Activated CD8-positive, alpha-beta T cell treated with anti-CD3 and anti-CD28 coated beads, Interleukin-2, amount 10 ng/mL, durations not matched to agents 7 days and 5 days (primary cell): ENCODE measurements at places on chromosomes 1 and 21. TPM values are rescaled to one million over a fixed set of nuclear protein-coding genes. Genes with fewer than 3 reads are reported as not detected.

GRCh38 chr1:72634946-72635345 lies 352.6 kb upstream of the NEGR1 start:
- DNase-seq: no peak

DNA sequence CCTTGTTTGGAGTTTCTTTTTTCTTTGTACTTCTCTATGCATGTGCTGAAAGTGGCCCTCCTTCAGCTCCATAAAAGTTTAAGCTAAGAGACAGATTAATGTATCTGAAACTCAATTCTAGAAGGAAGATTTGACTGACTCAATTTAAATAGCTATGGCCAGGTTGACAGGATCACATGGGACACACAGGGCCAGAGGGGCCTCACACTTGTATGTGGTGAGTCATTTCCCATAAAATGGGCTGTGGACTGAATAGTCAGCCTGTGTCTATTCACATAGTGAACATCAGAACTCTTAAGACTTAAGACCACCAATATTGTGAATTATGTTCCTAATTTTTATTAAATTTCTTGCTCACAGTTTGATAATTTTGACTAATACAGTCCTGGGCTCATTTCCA lies 45.7 kb upstream of the DEPDC1 start:
- no peak for DNase-seq

Gene OVAAL
- not detected for total RNA-seq

GRCh38 chr1:111833334-111833733 lies 77.6 kb downstream of the DDX20 start:
- no peak for DNase-seq

DNA sequence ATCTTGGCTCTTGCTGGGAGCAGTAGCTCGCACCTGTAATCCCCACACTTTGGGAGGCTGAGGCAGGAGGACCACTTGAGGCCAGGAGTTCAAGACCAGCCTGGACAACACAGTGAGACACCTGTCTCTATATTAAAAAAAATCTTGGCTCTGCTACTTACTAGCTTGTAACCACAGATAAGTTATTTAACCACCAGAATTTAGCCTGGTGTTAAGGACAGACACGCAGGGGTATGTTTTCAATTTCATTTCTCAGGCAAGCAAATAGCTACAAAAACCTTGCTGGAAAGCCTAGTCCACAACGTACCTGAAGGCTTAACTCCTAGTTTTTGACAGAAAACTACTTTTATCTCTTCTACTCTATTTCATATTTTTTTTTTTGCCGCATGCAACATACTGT lies 24.8 kb upstream of the GFI1 start:
- no peak for DNase-seq

Gene MKNK1
- total RNA-seq: 72.3 TPM

DNA sequence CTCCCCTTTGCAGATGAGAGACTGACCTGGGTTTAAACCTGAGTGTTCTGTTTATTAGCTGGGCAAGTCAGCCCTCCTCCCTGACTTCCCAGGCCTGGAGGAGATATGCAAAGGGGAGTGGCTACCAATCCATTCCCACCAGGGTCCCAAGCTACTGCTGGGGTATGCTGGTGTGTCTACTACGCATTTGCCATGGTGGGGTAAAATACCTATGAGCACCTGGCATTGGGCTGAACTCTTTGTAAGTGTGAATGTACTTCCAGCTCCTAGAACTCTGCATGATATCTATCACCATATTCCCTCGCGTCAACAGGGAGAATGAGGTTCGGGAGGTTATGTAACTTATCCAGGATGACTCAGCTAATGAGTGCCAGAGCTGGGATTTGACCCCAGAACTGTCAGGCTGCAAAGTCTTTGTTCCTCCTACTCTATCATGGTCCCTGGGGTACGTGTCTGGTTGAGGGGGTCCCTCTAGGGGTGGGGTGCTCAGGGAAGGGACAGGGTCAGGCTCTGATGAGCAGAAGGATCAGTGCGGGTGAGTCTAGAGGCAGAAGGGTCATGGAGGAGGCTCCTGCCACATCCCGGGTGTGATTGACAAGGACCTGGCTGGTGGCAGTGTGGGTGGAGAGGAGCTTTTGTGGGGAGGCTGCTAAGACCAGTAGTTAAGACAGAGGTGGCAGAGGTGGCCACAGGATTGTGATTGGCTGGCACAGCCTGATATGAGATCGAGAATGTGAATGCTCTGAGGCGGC lies 16.7 kb downstream of the AMPD2 start:
- DNase-seq: no peak

DNA sequence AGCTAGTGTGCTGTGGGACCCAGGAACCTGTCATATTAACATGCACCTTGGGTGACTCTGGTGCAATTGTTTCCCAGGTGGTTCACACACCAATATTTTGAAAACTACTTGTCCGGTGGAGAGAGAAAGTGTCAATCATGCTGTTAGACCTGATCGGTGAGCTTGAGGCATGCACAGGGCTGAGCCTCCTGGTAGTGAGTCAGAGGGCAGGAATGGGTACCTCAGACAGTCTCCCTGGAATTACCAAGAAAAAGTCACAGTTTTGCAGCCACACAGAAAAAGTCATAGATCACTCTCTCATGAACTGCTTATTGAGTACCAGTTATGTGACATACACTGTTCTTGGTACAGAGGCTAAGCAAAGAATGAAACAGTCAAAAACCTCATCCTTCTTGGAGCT lies 140.1 kb upstream of the NFIA start:
- no peak for DNase-seq

DNA sequence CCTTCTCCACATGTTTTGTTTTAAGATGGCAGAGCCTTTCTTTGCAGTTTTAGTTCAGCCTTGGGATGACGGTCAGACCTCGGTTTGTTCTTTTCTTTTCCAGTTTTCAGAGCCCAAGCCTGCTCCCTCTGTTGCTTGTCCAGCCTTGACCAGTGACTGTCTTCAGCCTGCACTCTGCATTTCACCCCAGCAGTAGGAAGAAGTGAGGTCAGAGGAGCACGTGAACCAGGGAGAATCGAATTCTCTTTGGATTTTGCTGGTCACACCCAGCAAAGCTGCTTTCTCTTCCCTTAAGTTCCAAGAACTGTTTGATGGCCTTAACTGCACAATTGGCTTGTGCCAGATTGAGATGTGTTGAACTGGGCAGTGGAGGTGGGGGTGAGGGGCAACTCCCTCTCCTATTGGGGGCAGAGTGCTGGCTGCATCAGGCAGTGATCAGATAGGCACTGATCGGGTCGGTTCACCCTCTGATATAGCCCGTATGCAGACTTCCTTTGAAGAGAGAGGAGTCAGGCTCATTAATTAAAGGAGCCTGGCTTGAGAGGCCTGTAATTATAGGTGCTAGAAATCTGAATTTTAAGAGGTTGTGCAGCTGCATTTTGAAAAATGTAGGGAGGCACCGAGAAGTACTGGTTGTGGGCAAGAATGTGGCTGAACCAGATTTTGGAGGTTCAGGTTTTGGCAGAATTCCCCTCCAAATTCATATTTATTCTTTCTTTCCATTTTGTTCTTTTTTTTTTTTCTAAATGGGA lies 42.4 kb downstream of the PEX14 start:
- no peak for DNase-seq

DNA sequence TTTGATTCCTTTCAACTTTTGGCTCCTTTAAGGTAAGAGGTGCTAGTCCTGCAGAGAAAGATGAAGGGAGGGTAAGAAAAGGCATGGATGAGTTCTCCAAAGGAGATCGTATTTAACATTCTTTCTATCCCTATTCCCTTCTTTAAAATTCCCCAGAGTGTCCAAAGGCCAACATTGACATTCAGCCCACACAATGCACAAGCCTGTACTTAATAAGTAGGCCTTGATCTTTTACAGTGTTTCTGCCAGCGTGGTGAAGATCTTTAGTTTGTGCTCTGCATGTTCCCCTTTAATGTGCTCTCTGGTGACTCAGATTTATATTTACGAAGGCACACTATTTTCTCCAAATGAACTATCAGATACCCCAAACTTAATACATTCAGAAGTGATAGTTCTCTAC lies 582.5 kb upstream of the RGS18 start:
- no peak for DNase-seq

Gene HUNK
- total RNA-seq: 0.21 TPM

GRCh38 chr1:108828074-108828961 lies 28.6 kb downstream of the AKNAD1 start:
- peak; percentile 82 for DNase-seq

GRCh38 chr1:64675718-64676345 lies 69.0 kb upstream of the RAVER2 start:
- no peak for DNase-seq

Gene LRRC39
- total RNA-seq: 0.45 TPM

DNA sequence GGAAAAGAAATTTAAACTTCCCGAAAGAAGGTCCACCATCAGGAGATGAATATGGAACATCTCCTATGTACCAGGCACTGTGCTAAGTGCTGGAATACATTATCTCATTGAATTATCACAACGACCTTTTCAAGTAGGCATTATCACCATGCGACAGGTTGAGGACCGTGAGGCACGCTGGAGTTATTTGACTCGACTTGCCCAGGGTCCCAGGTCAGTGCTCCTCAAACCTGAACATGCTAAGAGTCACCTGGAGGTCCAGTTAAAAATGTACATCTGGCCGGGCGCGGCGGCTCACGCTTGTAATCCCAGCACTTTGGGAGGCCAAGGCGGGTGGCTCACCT lies 15.9 kb upstream of the AGTRAP start:
- no peak for DNase-seq

DNA sequence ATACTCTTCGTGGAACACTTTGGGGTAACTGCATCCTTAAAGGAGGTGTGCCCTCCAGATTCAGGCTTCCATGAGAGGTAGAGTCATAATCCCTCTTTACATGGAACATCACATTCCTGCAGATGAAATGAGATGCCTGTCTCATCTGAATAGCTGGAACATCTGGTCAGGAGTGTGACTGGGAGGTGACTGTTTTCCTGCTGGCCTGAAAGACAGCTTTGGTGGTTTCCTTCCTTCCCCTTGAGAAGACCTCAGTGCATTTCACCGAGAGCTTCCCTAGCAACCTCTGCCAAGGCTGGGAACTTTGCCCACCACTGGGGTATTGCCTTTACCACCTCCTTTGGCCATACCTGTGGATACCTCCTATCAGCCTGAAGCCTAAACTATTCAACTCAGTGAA lies 46.7 kb upstream of the GUCA2A start:
- DNase-seq: no peak

Gene KLHDC9
- 0.91 TPM for total RNA-seq

DNA sequence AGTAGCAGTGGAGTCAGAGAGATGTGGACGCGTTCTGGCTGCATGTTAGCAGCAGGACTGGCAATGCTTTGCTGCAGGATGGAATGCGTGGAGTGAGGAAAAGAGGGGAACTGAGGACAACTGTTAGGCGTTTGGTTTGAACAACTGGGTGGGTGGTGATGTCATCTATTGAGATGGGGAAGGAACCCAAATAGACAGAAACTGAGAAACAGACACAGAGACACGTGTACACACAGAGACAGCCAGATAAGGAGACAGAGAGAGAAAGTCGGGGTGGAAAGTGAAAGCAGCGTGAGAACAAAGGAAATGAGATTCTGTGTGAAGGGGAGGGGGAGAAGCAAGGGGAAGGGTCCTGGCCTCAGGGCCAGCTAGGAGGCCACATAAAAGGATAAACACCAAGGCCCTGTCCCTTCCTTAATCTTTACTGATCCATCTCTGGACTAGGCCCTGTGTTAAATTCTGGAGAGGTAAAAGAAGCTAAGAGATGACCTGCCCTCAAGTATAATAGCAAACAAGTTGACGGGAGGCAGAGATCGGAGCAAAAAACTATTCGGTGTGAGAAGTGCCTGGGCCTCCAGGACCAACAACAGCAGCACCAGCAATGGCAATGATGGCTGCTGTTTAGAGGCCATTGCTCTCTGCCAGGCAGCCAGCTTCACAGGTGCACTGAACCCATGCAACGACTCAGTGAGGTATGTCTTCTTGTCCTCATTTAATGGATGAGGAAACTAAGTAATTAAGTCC lies 31.6 kb downstream of the VWA5B1 start:
- DNase-seq: peak; percentile 31

DNA sequence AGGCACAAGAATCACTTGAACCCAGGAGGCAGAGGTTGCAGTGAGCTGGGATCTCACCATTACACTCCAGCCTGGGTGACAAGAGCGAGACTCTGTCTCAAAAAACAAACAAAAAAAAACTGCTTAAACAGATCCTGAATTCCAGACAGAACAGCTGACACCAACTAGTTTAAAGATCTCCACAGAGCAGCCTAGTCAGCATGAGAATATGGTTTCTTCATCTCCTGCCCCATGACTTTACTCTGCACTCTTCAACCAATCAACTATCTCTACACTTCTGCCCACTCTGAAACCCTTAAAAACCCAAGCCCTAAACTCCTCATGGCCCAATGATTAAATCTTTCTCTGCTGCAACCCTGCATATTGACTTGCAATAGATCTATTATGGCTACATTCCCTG lies 7.5 kb upstream of the PRRC2C start:
- no peak for DNase-seq

Gene LCE2B
- not detected for total RNA-seq

Gene C8A
- total RNA-seq: not detected

Gene TLR5
- 0.44 TPM for total RNA-seq

- no peak for DNase-seq
Measured at GRCh38 chr1:85555867-85556573, 24.5 kb upstream of the CCN1 start.

GRCh38 chr1:53589043-53589887 lies 130.1 kb downstream of the DMRTB1 start:
- no peak for DNase-seq

GRCh38 chr1:92958203-92958970 lies 2.9 kb downstream of the DIPK1A start:
- DNase-seq: no peak

Gene AUNIP
- total RNA-seq: 9.1 TPM

Gene USP48
- total RNA-seq: 71.3 TPM

- peak; percentile 60 for DNase-seq
Measured at GRCh38 chr1:202968895-202969295, 1.8 kb upstream of the CYB5R1 start.

DNA sequence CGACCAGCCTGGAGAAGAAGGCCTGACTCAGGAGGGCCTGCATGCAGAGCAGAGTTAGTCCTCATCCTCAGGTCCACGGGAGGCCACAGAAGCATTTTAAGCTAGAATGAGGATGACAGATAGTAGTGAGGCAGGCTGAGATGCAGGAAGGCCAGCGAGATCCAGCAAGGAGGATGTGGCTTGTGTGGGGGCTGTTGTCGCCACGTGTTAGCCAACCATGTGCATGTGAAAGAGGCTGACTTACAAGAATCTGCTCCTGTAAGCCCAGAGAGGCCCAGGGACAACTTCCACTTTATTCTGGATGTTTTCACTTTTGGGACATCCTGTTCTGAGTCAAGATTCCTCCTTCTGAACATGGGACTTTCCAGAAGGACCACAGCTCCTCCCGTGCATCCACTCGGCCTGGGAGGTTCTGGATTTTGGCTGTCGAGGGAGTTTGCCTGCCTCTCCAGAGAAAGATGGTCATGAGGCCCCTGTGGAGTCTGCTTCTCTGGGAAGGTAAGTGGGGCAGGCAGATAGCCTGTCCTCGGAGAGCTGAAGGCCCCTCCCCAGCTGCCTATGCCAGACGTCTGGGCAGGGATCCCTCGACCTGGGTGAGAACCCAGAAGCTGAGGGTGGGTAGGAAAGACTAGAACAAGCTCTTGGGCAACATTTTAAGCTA lies at the start of gene SLAMF8:
Gene SLAMF8 (plus strand): TSS at position 433 of the 661 bp plus-strand sequence. CDS start 26 bp downstream, at position 459.
- DNase-seq: peak; percentile 89

DNA sequence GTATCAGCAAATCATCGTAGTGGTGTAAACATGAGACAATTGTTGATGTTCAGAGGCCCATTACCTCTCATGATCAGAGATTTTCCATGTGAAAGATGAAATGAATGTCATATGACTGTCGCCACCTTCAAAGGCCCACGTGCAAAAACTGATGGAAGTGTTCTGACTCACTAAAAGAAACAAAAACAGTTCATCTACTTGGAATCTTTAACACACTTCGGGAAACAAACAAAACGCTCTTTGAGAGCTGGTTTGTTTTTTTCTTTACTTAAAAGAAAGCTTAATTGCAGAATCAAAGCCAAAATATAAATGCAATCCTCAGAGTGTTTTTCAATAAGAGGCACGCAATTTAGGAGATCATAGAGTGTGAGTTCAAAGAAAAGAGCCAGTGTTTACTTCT lies 100.8 kb downstream of the PLPPR4 start:
- no peak for DNase-seq
